ENCODE measurements at places on chromosomes 5 and 9.

DNA sequence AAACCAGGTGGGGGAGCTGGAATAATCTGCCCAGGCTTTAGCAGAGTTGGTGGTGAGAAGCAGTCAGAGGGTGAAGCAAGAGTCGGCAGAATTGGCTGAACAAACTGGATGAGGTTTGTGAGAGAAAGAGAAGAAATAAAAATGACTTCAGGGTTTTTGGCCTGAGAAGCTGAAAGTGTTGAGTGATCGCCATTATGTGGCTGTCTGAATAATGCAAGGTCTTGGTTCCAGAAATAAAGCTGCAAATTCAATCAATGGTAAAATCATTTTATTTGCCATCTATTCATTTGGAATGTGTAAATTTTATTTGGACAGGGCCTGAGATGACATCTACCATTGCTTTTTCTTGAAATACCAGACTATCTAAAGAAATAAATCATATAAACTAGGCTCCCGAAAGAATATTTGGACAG lies 50.4 kb upstream of the DAB2 start:
- DNase-seq: no peak

DNA sequence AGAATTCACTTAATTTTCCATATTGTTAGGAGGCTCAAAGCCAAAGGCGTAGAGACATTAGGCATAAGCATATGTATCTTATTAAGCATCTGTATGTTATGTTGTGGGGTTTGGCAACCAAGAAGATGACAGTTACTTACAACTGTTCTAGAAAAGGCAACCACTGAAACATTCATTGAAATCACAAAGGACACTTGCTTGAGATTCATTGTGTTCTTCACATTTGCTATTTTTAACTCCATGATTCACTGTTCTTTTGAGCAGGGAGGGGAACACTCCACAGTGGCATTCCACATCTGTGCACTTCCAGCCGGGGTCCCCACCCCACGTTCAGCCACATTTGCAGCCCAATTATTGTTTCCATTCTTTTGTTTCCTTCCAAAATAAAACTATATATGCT lies 107.1 kb downstream of the PALM2AKAP2 start:
- DNase-seq: no peak

GRCh38 chr5:133406977-133407632 lies 205.2 kb downstream of the FSTL4 start:
- no peak for DNase-seq

DNA sequence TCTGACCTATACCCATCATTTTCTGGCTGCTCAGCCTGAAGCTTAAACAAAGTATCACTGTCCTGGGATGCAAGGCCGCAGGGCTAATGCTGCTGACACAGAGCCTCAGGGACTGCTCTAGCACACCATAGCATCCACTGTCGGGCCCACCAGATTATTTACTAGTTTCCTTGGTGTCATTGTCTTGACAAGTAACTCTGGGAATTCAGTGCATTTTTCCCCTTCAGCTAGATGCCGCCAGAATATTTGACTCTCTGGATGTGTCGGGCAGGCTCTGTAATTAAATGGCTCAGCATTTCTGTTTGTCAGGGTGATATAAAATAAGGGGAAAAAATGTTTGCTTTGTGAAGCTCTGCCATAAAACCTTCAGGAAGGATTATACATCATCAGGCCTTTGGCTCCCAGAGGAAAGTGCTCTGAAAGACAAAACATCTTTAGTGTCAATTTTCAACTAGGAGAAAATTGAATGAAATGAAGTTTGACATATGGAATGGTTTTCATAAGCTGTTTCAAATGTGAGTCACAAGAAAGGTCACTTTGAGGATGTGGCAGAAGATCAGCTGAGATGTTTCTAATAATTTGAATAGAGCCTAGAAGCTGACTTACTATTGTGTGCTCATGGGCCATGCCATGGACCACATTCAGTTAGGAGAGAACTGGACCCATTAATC lies 350.1 kb downstream of the TMEM232 start:
- no peak for DNase-seq

- DNase-seq: no peak
Observed at GRCh38 chr5:119302916-119303897, 52.6 kb upstream of the TNFAIP8 start.

GRCh38 chr9:137739371-137740309 lies 120.8 kb downstream of the EHMT1 start:
- no peak for DNase-seq

GRCh38 chr9:32728181-32728580 lies 55.2 kb upstream of the TMEM215 start:
- DNase-seq: peak; percentile 60

DNA sequence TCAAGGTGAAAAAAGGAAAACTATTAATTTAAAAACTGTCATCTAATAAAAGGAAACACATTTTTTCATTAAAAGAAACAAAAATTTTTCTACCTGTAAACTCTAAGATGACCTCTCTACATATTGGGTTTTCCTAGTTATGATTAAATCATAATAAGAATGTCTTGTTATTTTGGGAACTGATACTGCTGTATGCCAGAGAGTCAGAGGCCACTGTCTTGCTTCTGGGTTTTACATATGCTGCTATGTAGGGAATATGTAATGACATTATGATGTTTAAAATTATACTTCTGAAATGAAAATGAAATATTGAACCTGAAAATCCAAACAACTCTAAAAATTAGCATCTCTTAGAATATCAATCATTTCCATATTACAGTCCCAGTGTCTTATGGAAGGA lies 63.7 kb downstream of the FEM1C start:
- peak; percentile 31 for DNase-seq

GRCh38 chr9:104339692-104340091 lies 164.4 kb upstream of the OR13F1 start:
- no peak for DNase-seq

DNA sequence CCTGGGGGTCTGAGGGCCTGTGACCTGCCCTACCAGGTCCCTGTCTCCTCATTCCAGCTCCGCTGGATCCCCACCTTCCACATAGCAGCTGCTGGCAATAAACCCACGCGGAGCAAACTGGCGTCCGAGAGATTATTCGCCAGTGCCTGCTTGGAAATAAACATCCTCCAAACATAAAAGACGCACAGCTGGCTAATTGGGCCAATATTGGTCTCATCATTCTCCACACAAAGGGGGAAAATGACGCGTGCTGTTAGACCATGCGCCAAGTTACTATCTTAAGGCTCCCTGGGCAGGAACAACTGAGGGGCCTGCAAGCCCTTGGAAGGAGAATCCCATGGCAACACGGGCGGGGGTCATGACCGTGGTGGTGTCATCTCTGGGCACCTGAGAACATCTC lies 73.3 kb upstream of the SARDH start:
- no peak for DNase-seq

DNA sequence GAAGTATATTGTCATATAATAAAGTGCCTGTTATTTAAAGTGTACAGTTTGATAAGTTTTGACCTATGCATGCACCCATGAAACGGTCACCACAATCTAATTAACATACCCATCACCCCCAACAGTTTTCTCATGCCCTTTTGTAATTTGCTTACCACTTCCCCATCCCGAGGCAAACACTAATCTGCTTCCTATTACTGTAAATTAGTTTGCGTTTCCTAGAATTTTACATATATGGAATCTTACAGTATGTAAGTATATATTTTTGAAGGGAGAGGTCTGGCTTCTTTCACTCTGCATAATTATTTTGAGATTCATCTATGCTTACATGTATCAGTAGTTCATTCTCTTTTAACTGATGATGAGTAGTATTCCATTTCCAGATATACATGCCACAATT lies 56.5 kb downstream of the AMBP start:
- DNase-seq: peak; percentile 58

DNA sequence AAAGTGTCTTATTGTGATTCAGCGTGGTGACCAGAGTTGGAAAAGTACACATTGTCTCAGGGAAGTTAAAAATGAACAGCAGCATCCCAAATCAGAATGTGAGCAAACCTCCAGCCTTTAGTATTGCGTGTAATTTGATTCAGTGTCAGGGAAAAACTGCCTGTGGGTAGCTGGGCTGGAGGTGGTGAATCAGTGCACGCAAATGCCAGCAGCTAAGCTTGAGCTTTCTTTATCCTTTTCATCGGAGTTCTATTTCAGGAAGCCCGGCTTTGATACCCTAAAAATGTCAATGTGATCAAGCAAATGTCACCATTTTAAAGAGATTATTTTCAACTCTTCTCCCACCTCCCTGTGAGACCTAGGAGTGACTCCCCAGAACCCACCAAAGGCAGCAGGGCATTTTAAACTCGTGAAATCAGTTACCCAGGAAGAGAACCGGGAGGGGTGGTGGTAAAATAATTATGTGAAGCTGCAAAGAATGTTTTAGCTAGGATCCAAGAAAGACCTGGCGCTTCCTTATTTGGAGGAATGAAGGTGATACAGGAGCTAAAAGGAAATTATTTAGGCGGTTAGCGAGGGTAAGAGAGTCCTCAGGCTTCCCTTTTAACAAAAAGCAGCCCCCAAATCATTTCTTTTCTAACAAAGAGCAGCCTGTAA lies 25.7 kb upstream of the C5orf47 start:
- DNase-seq: no peak

- no peak for DNase-seq
Observed at GRCh38 chr5:179919487-179920060, 11.9 kb upstream of the TBC1D9B start.

DNA sequence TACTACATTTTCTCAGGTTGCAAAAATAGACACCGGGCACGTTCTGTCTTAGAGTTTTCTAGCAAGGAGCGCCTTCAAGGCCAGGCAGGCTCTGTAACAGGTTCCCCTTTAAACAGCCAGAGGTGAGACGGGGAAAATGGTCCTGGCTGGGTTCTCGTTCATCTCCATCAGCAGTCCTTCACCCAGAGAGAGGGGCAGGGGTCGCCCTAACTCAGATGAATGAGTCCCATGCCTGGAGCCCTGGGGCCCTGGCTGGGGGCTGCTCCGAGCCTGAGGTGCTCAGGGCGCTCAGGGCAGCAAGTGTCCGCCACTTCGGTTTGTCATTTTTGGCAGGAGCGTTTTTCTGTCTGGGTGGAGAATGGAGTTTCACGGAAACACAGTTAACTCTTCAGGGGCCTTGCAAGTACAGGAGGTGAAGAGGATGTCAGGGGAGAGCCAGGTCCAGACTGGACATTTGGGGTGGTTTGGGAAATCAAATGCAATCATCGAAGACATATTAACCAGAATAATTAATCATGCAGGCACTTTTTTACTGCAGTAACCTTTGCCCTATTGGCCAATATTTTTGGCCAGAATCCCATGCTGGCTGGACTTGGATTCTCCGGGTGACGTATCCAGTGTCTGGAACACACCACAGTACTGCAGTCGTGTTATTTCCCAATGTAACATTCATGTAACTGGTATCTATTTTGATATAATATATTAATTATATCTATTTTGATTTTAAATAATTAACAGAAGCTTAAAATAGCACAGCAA lies 2.9 kb downstream of the NTNG2 start:
- DNase-seq: no peak

DNA sequence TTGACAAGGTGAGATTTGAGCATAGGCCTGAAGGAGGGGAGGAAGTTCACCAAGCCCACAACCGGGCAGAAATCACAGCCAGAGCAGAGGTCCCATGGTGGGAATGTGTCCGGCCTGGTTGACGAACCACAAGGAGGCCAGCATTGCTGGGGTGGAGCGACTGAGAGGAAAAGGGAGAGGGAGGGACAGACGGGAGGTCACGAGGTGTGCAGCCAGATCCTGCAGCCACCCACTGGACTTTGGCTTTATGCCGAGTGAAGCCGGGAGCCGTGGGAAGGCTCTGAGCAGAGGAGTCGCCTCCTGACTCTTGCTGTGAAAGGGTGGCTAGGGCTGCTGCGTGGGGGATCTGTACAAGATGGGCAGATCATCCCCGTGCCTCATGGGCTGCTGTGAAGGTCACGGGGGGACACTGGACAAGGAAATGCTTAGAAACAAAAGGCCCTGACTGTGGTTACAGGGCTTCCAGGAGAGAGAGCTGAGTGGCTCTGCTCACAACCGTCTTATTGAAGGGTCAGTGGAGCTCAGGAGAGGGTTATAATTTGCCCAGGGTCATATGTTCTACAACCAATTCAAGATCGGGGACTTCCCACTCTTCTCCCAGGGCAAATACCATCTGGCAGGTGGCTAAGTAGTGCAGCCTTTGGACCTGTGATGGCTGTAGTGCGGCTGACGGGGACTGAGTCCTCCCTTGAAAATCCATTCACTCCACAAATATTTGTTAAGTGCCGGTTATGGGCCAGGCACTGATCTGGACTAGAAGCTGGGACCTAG lies 15.6 kb upstream of the CD74 start:
- DNase-seq: no peak
